ENCODE measurements at places on chromosomes 13 and 19. TPM values are rescaled to one million over a fixed set of nuclear protein-coding genes. Genes with fewer than 3 reads are reported as not detected.

GRCh38 chr13:34462843-34463242 lies 479.2 kb upstream of the NBEA start:
- DNase-seq: no peak

DNA sequence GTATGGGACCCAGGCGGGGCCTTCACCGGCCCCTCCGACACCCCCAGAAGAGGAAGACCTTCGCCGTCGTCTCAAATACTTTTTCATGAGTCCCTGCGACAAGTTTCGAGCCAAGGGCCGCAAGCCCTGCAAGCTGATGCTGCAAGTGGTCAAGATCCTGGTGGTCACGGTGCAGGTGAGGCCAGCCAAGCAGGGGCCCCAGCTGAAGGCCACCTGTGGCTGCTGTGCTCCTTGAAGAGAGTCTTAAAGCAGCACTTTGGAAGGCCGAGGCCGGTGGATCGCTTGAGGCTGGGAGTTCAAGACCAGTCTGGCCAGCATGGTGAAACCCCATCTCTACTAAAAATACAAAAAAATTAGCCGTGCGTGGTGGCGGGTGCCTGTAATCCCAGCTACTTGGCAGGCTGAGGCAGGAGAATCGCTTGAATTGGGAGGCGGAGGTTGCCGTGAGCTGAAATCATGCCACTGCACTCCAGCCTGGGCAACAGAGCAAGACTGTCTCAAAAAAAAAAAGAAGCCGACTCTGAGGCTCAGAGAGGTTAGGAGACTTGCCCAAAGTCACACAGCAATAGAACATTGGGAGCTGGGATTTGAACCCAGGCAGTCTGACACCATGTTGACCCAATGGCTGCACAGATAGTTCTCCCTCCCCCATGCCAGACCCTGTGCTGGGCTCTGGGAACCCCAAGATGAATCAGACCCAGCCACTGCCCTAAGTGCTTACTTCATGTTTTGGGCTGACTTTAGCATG lies 2.7 kb downstream of the MCOLN1 start:
- no peak for DNase-seq

- DNase-seq: no peak
These were observed 704.1 kb downstream of the OLFM4 start for GRCh38 chr13:53732664-53733063.

Gene CLEC4M
- polyA plus RNA-seq: 1.8 TPM

Gene PDX1
- not detected for polyA plus RNA-seq

Gene OVOL3
- not detected for polyA plus RNA-seq

Gene PRRG2
- 7.3 TPM for polyA plus RNA-seq

Gene AMER2
- polyA plus RNA-seq: 0.35 TPM
